Nephron progenitor cell (in vitro differentiated cells): ENCODE measurements at places on chromosomes 1 and 21.

DNA sequence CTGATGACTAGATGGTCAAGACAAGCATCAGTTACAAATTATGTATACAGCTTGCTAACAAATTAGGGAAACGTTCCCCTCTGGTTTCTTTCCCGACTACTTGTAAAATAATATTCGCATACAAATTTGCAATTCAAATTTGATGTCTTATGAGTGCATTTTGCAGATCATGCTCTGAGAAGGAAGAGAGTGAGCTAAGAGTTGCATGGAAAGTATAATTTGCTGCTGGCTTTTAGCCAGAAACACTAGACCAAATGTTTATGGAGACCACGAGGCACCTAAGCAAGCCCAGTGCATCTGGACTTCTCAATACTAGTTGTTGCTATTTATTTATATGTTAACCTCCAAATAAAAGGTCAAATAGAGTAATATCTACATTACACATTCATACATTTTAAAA, 216.0 kb downstream of the SMYD3 start:
- no peak for DNase-seq

- DNase-seq: peak; percentile 50
Measured at GRCh38 chr1:156444407-156445001, 56.1 kb downstream of the MEF2D start.

- no peak for DNase-seq
Measured at GRCh38 chr1:114353262-114353661, 157.7 kb downstream of the TRIM33 start.

DNA sequence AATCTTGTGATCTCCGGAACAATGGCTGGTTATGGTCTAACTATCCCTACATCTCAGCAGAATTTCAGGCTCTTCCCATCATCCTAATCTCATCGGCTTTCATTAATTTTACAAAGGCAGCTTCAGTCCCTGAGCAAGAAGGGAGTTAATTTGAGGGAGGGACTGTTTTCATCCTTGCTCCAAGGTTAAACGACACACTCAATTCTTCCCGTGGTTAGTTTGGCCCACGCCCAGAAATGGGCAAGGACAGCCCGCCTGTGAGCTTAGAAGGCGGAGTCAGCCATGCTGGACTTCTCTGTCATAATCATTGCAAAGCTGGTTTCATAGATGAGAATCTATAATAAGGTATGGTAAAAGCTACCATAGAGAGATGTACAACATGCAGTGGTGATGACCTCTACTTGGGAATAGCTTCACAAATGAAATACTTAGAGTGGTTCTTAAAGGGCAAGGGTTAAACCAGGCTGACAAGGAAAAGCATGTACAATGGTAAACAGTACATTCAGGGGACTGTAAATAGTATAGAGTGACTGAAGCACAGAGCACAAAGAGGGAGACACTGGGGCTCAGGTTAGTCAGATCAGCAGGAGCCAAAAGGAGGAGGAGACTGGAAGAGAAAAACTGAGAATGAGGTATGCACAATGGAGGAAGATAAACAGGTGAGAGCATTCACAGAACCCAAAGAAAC, 108.8 kb downstream of the SMYD3 start:
- DNase-seq: no peak

DNA sequence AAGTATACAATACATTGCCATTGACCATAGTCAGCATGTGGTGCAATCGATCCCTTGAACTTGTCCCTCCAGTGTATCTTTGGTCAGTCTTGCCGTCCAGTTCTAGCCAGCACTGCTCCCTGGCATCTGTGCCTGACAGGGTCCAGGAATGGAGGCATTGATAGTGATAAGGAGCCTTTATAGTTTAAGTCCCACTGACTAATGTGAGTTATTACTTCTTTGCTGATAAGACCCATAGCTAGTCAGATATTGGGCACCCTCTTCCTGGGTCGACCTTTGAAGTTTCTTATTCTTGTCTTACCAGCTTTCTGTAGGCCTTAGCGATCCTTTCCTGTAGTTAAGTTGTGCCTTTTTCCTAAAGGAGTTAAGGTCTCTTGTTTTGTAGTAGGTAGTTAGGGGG, 13.0 kb downstream of the UCK2 start:
- no peak for DNase-seq
